Lung microvascular endothelial cell (primary cell): ENCODE measurements at places on chromosomes 7 and 10. TPM values are rescaled to one million over a fixed set of nuclear protein-coding genes. Genes with fewer than 3 reads are reported as not detected.
A peak's percentile ranks its signal among the peaks of the same experiment; 100 is the strongest.

DNA sequence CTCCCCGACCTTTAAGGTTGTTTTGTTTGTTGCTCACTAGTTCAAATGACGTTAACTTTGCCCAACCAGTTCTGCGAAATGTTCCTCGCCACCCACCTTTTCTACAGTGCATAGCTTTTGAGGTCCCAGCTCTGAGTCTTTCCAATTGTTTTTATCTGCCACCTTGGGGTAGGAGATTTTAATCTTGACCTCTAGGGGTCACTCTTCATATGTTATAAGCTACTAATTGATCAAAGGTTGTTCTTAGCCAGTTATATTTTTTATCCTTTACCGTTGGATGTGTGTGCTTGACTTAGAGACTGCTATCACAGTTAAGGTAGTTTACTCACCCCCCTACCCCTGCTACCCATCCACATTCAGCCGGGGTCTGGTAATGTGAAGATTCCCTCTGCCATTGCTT is 372.4 kb downstream of the SUGCT start:
- DNase-seq = peak; percentile 24

GRCh38 chr7:34059136-34059828 is 153.9 kb downstream of the BMPER start:
- no peak for DNase-seq

DNA sequence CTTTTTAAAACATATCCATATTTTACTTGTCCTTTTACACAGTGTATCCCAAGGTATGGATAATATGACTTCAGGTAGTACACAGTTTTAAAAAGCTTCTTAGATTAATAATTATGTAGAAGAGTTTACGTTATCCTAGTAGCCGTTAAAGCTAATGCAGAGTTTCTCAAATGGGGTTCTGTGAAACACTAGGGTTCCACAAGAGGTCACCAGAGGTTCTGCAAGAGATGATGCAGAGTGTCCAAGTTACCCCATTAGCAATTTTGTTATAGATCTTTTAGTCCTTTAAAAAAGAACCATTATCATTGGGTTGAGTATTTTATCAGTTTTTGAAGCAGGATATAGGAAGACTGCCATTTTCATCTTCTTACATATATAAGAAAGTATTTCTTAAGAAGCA is 298.9 kb upstream of the HPS1 start:
- DNase-seq = no peak

DNA sequence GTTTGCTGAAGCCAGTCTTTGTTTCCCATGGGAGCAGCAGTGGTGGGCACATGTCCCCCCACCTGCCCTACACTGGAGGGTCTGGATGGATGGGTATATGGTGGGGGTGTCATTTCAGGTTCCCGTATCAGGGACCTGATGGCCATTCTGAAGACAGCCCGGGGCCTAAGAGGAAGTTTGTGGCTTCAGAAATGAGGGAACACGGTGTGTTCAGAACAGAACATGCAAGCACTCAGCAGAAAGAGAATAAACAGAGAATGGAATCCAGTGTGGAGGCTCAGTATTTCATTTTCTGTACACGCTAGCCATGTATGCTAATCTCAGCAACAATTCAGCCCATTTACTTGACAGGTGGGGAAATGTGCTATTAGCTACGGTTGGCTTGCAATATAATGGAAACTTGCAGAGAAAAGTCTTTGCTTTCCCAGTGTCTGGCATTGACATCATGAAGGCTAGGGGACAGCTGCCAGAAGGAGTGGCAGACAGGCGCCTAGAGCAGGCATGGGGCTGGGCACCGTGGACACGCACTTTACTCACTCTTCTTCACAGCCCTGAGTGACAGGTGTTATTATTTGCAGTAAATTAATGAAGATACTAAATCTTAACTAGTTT is 98.6 kb downstream of the ELMO1 start:
- DNase-seq = no peak

- DNase-seq = no peak
Observed at GRCh38 chr7:108634535-108634934, 64.9 kb downstream of the DNAJB9 start.

DNA sequence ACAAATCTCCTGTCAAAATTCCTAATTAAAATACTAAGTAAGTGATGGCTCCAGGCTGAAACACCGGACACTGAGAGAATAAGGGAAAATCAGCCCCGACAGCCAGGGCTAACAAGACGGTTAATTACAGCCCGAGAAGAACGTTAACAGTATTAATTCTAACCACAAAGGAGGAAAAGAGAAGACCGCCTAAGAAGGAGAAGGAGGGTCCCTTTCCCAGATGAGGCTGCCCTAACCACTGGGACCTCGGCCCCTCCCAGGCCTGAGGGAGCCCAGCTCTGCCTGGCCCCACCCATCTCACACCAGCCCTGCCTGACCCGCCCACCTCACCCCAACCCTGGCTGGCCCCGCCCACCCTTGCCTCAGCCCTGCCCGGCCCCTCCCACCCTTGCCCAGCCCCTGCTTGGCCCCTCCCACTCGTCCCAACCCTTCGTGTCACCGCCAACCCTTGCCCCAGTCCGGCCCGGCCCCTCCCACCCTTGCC is 51.3 kb downstream of the PWWP2B start:
- no peak for DNase-seq

DNA sequence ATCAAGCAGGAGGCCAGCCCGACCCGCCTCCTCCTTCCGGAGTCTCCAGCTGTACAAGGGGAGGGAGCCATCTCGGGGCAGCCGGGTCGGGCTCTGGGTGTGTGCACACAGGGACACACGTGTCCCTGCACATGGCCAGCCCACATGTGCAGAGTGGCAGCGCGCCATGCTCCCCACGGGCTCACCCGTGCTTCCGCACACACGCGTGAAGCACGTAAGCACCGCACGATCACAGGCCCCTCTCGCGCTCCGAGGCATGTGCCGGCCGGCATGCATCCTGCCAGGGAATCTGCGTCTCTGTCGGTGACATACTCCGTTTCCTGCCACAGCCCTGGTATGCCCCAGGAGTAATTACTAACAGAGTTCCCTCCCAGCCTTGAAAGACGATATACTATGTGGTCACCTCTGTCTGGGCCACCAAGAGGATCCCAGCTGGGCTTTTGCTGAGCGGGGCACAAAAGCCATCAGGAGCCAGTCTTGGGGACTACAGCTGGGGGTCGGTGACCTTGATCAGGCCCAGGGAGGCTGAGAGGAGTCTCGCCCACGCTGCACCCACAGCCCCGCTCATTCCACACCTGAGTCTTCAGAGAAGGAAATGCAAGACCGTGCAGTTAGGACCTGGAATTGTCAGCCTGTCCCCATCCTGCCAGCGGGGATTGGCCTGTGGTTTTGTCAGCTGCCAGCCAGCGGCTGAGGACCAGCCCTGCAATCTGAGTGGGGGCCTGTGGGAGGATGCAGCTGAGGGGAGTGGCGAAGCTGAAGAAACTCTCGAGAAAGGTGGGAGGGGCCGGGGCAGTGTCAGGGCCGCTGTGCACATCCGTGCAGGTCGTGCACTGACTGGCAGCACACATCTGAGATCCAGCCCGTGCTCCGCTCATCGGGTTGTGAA is 11.0 kb upstream of the LFNG start:
- peak; percentile 61 for DNase-seq

DNA sequence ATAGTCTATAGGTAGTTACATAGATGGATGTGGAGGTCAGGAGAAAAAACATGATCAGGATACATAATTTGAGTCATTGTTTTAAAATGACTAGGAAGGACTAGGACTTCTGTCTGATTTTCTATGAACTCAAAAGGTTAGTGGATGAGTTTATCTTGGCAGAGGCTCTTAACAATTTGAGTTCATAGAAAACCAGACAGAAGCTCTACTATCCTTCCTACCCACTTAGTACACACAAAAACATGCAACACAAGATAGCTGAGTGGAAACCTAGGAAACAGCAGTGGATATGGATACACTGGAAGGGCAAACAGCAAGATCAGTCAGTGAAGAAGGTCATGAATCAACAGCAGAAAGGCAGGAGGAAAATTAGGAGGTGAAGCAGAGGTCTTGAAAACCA is 84.6 kb downstream of the VPS50 start:
- peak; percentile 5 for DNase-seq

GRCh38 chr10:130471486-130471885 is 335.3 kb downstream of the GLRX3 start:
- DNase-seq = no peak

GRCh38 chr10:49185213-49185612 is 3.0 kb downstream of the TMEM273 start:
- no peak for DNase-seq

- DNase-seq = no peak
Observed at GRCh38 chr7:52569151-52569550, 466.3 kb upstream of the POM121L12 start.

DNA sequence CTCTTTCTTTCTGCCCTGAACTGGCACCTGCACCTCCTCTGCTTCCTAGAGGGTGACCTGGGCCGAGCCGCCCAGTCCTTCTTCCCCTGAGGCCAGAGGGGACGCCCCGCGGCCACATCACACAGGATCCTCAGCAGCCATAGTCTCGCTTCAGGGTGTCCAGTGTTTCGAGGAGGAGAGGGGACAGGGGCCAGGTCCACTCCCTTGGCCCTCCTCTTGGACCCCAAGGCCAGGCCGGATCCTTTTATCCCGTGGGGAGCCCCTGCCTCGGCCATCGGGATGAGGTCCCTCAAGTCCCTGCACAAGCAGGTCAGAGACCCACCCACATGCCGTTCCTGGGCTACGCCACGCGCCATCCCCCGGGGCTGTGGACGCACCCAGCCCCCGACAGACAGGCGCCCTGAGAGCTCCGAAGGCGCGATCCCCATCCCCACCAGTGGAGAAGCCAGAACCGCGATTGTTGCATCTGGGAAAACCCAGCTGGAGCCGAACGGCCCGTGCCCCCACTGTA is 3.6 kb downstream of the BHLHA15 start:
- DNase-seq = no peak

DNA sequence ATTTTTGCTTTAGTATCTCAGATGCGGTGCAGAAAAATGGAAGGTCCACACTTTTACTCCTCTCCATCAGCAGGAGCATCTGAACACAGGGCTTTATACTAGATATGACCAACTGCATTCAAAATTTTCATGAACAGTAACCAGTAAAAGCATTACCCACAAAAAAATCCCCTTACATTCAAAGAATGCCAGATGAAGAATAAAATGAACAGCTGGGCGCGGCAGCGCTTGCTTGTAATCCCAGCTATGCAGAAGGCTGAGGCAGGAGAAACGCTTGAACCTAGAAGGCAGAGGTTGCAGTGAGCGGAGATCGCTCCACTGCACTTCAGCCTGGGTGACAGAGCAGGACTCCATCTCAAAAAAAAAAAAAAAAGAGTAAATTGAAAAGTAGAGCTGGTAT is 3.1 kb downstream of the SAR1A start:
- DNase-seq = no peak

GRCh38 chr10:117929327-117930067 is 117.2 kb downstream of the RAB11FIP2 start:
- peak; percentile 1 for DNase-seq

DNA sequence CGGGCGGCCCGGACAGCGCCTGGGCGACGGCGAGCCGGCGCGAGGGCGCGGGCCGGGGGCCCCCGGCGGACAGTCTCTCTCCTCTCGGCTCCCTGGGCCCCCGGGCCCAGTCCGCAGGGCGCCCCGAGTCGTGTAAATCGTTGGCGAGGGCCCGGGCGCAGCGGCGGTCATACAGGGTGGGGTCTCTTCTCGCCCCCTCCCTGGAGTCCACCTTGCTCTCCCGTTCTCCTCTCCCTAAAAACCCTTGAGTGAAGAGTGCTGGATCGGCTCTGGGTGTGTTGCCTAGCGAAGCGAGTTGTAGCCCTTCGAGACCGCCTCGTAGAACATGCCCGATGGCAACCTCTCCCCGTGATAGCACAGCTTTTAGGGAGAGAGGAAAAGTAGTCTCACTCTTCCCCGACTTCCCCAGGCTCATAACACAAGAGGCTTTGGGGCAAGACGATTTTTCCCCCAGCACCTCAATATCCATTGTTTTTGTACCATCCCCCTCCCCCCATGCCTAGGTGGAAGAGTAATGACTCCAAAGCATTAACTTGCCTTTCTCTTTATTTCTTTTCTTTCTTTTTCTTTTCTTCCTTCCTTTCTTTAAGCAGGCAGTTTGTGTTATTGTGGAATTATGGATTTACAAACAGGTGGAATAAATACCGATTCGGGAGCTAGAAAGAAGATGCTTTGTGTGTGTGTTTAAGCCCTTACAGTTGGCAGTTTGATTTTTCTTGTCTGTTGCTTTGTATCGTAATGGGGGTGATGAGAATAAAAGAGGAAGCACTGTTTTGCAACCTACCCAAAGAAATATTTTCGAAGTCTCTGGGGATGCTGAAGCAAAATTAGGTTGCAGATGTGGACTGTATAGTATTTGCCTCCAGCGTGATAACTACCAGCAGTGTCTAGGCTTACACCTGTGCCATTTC is 822 bp downstream of the SHOC2 start:
- peak; percentile 37 for DNase-seq

GRCh38 chr7:36775061-36775620 is 50.8 kb upstream of the AOAH start:
- DNase-seq = no peak

- no peak for DNase-seq
Observed at GRCh38 chr7:151511946-151512345, 7.7 kb downstream of the RHEB start.

- no peak for DNase-seq
Observed at GRCh38 chr10:33434933-33435332, 100.5 kb upstream of the NRP1 start.

DNA sequence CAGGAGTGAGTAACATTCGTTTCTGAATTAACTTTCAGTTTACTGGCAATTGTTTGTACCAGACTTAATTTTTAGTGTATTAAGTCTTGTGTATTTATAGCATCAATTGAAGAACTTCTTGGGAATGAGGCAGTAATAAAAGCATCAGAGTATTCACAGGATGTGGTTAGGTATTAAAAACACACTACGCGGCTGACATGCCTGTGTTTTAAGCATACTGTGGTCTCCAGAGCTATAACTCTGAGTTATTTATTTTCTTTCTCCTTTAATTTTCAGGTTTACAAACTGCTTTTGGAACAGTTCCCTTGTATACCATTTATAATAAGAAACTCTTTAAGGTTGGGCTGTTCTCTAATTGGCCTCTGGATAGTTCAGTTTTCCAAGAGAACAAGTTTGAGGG is 626.1 kb upstream of the NRG3 start:
- DNase-seq = no peak

- DNase-seq = no peak
Observed at GRCh38 chr7:47677664-47678063, 95.8 kb upstream of the TNS3 start.

- DNase-seq = no peak
Observed at GRCh38 chr10:49599546-49599945, 10.6 kb upstream of the SLC18A3 start.

Gene LIPF
- not detected in 2 replicates for total RNA-seq

Gene CLDN4
- under 0.01 TPM in 1 of 2 replicates, not detected in the other for total RNA-seq

Gene CFAP46
- 0.20 and 0.44 TPM in 2 replicates for total RNA-seq

Gene FAM200A
- total RNA-seq = 3.3 and 3.8 TPM in 2 replicates

Gene PPP1R9A
- total RNA-seq = 5.0 and 9.9 TPM in 2 replicates

Gene AQP1
- 1.4 and 1.7 TPM in 2 replicates for total RNA-seq
